Mucosa of descending colon (tissue), 3 donors: ENCODE measurements at places on chromosomes 4 and X.

DNA sequence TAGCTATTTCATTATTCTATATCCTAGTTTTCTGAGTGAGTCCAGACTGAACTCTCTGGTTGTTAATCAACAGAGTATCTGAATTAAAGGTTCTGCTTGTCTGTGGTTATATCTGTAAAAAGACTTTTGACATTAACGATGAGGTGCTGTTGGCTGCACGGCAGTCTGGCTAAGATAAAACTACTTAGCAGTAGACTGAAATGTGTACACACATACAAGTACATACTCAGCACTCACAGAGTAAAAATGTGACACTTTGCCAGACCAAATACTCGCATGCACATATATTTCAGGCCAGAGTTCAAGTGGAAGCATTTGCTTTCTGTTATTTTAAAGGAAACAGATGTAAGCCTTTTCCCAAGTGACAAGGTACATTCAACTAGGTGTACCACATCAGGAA lies 80.5 kb downstream of the PRDM5 start:
- no peak for DNase-seq

DNA sequence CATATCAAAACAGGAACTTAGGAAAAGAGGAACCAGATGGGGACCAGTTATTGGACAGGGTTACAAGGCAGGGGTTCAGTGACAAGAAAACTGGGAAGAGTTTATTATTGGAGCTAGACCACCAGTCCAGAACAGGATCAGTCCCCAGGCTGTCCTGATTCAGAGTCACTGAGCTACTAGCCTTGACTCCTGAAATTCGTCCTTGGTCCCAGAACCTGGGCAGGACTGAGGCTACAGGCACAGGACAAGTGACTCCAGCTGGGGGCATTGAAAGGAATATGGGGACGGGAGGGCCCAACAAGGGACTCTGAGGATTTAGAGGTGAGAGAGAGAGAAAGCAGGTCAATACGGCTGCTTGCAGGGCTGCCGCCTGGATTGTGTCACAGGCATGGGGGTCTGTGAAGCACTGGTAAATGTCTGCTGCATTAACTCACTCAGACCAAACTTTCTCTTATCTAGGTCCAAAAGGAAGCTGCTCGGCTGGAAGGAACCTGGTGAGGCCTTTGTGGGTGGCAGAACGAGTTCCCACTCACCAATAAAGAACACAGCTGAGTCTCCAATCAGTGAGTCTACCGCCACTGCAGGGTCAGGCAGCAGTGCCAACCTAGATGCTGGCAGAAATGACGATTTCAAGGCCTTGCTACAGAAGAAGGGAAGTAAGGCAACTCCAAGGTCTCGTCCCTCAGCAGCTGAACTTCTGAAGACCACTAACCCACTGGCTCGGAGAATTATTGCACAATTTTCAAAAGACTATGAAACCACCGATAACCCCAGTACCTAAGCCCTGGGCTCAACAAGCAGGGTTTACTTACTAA lies 11.3 kb upstream of the RTL5 start:
- DNase-seq: no peak

DNA sequence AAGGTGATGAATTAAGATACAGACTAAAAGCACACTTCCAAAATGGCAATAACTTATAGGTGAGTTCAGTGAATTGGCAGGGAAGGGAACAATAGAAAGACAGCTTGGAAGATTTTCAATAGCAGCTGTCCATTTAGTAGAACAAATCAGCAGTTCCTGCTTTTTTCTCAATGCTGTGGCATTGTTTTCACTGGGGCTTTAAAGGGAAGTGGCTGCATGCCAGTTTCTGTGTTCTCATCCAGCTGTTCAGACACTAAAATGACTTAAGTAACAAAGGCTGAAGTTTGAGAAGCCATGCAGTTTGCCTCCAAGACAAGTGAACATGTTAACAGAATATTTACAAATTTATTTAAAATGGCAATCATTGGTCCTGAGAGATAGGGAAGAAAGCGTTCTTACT lies 291.9 kb downstream of the FAM47A start:
- DNase-seq: no peak

DNA sequence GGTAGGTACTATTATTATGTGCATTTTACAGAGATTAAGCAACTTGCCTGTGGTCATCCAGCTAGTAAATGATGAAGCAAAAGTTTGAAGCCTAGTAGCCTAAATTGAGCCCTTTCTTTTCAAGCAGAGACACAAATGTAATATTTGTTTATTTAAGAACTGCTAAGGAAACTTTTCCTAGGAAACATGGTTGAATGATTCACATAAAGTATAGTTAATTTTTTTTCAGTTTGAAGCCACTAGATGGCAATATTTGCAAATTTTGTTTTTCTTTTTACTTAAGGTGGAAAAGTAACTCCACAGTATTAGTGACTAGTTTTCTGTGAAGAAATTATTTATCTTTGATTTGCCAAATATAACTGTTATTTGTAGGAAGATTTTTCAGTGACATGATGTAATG lies 52.8 kb upstream of the ANKRD17 start:
- DNase-seq: no peak

- DNase-seq: no peak
Measured at GRCh38 chrX:22409418-22409817, 136.7 kb downstream of the CBLL2 start.

GRCh38 chr4:107036584-107037198 lies 578 bp upstream of the DKK2 start:
- no peak for DNase-seq

- DNase-seq: no peak
Measured at GRCh38 chrX:45143455-45143854, 57.2 kb downstream of the DIPK2B start.

- DNase-seq: no peak
Measured at GRCh38 chr4:184392748-184393559, 81.4 kb downstream of the IRF2 start.

DNA sequence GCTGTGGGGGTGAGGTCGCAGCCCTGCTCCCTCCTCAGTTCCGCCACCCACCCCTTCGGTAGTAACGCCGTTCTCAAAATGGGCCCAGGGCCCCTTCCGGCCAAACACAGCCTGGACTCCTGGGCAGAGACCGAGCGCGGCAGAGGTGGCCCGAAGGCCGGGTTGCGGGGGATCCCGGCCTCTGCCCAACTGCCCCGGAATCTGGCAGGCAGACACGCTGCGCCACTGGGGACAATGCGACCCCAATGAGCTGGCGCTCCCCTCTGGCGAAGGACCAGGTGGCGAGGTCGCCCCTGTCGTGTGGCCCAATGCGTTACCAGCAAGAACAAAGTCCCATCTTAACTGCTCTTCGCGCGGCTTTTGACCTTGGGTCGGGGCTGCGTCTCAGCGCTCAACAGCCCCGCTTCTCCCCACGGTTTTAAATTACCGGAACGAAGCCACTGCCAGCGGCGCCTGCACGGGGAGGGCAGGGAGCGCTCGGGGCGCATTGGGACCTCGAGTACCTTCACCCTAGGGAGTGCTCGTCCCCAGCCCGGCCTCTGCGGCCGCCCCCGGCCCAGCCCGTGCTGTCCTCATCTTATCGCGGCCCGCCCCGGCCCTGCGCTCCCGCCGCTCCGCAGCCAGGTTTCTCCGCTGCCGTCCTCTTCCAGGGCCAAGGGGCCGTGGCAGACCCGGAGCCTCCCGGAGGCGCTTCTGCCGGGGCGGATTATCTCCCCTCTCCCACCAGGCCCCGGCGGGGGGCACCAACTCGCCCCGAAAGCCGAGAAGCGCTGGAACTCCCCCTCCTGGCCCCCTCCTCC lies 22.2 kb upstream of the HMX1 start:
- no peak for DNase-seq

- no peak for DNase-seq
Measured at GRCh38 chr4:15719506-15719905, 16.6 kb downstream of the BST1 start.
